ENCODE measurements at places on chromosomes 3 and 15.

- no peak for DNase-seq
Measured at GRCh38 chr3:185959609-185960521, 22.1 kb upstream of the TRA2B start.

DNA sequence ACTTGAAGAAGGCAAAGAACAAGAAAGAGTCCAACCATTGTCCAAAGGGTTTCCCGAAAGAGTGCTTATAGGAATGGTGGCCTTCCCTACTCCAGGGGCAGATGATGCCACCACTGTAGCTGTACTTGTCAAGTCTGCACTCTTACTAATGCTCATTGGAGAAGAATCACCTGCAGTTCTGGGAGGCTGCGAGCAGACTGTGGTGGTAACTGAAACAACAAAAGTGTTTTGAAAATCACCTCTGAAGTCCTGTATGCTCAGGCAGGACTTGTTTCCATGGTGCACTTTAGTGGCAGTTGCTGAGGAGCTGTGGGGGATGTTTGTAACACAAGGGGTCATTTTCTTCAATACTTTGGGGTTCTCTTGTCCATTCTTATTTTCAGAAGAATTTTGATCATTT, 36.0 kb downstream of the USF3 start:
- no peak for DNase-seq

DNA sequence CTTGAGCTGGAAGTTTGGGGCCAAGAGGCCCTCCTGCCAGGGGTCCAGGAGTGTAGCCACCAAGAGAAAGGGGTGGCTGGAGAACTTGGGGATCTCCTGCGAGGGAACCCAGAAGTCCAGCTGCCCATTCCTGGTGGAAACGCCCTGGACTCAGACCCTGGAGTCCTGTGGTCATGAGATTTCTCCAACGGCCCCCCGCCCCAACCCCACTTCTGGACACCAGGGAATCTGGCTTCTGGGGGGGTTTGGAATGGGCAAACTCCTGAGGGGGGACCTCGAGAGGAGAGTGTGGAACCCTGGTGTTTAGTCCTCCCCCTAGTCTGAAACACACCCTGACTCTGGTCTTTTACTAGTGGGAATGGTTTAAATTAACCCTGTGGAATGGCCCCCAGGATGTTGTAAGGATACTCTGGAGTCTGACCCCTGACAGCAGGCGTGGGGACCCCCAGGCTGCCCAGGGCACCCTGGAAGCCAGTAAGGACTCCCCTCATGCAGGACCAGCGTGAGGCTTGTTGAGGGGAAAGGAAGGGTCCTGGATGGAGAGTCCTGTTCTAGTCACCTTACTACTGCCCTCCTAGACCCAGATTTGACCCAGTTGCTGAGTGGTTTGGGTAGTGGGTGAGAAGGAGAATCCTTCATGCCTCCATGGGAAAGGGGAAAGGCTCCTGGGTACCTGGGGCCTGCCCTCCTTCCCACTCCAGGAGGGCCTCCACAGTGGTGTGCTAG, 540 bp downstream of the KLHDC8B start:
- DNase-seq = no peak

DNA sequence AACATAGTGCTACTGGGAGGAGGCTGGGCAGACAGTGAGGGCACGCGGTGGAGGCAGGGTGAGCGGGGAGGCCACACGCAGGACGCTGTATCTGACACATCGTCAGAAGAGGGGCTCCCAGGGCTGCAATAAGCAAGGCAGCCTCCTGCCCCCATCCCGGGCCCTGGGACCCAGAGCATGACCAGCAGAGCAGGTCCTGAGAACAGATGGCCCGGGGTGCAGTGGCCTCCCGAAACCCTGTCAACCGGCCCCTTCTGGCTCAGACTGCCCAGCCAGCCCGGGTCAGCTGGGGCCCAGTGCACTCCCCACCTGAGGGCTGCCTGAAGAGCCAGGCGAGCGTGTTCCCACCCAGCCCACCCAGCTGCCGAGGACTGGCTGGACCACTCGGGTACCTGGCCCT, 37.4 kb downstream of the DNAJB8 start:
- no peak for DNase-seq

DNA sequence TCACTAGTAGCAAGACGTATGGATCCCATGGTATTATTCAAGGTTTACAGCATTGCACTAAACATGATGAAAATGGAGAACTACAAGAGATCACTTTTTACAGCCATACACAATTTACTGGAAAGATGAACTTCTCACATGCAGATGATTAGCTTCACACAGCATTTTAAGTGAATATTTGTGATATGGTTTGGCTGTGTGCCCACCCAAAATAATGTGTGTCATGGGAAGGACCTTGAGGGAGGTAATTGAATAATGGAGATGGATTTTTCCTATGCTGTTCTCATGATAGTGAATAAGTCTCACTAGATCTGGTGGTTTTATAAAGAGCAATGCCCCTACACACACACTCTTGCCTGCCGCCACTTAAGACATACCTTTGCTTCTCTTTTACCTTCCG, 662.0 kb upstream of the CCDC54 start:
- DNase-seq = no peak

DNA sequence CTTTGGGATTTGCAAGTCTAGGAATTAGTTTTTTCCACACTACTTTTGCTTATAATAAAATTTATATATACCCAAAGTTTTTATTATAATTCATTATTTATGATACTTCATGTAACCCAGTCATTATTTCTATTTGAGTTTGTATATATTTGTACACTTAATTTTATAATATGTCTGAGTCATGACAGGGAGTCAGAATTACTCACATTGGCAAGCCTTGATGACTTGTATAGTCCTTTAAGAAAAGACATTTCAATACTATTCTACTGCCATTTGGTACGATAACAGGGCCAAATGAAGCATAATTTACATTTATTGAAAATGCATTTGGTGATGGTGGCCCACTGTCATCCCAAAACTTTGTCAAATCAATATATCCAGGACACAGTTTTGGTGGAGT, 95.9 kb upstream of the UNC13C start:
- no peak for DNase-seq

- DNase-seq = no peak
Measured at GRCh38 chr3:38644662-38645053, 4.8 kb downstream of the SCN5A start.

GRCh38 chr3:47527952-47528725, 14.6 kb upstream of the ELP6 start:
- DNase-seq = no peak

DNA sequence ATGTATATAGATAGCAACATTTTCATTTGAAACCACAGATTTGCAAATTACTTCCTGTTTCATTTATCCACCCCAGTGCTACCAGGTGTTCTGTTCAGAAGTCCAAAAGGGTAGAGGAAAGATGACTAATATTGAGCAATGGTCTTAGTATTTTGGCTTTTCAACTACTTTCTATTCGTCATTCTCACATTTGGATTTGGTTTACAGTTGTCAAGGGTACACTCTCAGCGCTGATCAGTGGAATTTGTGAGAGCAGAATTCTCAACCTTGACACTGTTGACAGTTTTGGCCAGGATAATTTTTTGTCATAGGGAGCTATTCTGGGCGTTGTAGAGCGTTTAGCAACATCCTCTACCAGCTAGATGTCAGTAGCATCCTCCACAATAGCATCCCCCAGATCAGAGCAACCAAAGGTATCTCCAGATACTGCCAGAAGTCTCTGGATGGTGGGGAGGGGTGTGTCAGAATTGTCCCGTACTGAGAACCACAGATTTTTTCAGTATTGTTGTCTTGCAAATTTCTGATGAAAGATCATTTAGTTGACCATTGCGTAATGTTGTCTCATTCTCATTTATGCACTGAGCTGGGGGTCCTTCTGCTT, 4.2 kb downstream of the HMCES start:
- no peak for DNase-seq

DNA sequence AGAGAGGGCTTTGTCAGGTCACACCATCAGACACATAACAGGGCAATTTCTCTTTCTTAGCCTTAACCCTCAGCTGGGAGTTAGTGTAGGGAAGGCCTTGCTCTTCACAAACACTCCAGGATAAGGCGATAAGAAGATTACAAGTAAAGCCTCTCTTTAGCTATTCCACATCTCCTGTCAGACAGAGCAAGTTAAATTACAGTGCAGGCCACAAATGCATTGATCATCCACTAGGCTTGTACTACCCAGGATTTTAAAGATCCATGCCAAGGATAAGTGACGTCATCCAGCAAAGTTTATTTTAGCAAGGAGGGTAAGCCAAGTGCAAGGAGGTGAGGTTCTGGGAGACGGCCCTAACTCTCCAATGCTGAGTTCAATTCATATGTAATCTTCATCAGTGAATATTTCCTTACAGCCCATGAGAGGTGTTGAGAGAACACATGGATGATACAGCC, 890.6 kb upstream of the NR2F2 start:
- no peak for DNase-seq

DNA sequence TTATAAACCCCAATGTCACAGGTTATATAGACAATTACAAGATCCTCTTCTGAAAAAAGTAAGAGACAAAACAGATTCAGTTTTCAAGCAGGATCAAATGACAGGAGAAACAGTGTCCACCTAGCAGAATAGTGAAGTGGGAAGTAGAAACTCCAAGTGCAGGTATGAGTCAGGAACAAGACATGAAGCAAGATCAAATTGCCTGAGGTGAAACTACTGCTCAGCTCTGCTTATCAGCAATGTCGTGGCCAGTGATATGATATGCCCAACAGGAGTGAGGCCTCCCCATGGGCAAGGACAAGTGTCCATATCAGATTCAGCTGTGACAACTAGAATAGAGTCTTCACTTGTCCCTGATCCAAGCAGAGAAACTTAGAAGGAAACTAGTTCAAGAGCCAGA, 100.0 kb downstream of the ZMAT3 start:
- DNase-seq = no peak

DNA sequence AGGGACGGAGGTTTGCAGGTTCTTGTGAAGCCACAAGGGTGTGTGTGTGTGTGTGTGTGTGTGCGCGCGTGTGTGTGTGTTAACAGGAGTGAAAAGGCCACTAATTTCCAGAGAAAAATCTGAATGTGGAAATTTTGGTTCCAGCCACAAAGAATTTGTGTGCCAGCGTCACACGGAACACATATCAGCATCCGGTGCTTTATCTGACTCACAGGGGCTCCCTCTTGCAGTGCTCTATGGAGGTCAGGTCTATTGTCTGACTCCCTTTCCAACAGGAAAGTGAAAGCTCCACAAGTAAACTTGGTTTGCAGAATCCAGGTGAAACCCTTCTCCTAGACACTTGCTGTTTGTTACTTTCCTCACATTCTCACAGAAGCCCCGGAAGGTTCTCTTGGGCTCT, 6.2 kb downstream of the CLDN11 start:
- DNase-seq = no peak

GRCh38 chr3:128338536-128339330, 128.0 kb downstream of the DNAJB8 start:
- DNase-seq = peak; percentile 19

DNA sequence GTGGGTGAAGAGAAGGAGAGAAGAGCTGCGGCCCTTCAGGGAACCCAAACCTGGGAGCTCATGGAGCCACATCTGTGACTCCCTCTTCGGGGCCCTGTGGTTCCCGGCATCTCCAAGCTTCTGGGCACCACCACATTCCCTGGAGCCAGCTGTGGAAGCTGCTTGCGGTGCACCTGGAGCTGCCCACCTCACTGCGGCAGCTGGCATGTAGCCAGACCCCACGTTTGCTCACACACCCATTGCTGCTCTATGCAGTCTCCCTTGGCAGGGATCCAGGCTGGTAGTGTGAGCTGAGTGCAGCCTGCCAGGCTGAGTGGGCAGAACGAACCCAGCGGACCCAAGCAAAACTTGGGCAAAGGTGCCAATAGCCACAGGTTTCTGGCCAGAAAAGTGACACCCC, 16.8 kb upstream of the PLA2G4E start:
- no peak for DNase-seq

DNA sequence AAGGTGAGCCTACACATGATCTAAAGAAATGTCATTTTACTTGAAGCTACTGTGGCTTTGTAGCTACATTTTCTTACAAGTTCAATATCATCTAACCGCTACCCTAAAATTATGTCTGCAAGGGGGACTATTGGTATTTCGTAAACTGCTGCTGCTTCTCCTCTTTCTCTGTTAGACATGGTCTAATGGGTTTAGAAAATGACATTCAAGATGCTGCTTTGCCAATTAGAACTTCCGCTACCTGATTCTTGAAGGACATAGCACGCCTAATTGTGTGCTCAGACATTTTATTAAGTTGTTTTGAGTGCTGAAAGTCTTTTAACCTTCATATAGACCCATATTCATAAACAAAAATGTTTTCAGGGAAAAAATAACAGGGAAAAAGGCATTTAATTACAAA, 283.7 kb upstream of the ICE2 start:
- no peak for DNase-seq

DNA sequence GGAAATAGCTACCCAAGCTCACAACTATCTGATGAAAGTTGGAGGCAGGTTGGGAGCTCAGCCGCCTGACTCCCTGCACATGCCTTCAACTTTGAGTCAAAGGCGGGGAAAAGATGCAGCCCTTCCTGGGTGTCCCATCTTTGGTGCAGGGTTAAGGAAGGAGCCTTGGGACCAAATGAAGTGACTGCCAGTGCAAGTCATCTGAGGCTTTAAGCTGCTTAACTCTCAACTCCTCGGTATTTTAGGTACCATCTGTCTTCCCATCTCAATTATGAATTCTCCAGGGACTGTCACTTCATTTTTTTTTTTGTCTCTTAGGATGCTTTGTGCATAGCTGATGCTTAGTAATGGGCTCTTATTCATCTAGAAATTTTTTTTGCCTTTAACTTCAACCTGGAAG, 408.8 kb upstream of the C2CD4B start:
- DNase-seq = no peak

GRCh38 chr3:172604895-172605646, 81.8 kb upstream of the TNFSF10 start:
- DNase-seq = no peak

GRCh38 chr3:128971421-128972100, 22.3 kb downstream of the CFAP92 start:
- DNase-seq = no peak

DNA sequence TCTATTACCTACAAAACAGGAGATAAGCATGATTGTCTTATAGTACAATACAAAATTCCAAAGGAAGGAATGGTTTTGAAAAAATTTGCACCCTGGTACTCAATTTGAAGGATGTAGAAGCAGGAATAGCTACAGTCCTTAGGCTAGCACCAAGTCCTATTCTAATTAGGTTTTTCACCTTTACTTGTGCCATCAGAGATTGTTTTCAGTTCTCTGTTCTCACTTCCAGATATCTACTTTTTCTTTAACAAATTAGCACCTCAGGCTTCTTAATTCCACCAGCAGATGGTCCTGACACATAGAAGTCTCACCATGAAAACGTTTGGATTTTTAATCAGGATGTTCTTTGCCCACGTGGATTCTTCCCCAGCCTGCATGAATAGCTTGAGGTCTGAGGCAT, 43.8 kb downstream of the IL5RA start:
- no peak for DNase-seq

GRCh38 chr15:45457220-45457619, 65.3 kb downstream of the SLC30A4 start:
- DNase-seq = no peak

- DNase-seq = no peak
Measured at GRCh38 chr3:66552846-66553245, 52.0 kb upstream of the LRIG1 start.

DNA sequence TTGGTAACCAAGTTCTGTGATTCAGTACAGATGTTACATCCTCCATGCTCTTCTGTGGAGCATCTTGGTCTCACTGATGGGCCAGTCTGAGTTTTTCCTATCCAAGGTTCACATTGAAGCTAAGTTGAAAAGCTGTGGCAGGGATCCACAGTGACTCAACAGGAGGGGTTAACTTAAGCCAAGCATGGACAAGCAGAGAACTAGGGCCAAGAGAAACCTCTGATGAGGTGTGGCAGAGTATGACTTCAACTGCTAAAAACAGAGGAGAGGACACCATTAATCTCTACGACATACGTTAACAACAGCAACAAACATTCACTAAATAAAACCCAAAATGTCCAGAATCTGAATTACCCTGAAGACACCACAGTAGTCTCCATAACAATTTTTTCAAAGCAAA, 268.1 kb upstream of the UBE2E2 start:
- no peak for DNase-seq
